ENCODE measurements at places on chromosomes 2 and 18. TPM values are rescaled to one million over a fixed set of nuclear protein-coding genes. Genes with fewer than 3 reads are reported as not detected.
A peak's percentile ranks its signal among the peaks of the same experiment; 100 is the strongest.

The LOXHD1 gene
- total RNA-seq = 2.1 TPM

The CBLN2 gene
- total RNA-seq = not detected

The ST6GAL2 gene
- total RNA-seq = 15.6 TPM

The AGAP1 gene
- total RNA-seq = 36.7 TPM

GRCh38 chr2:120785228-120785966 lies 49.7 kb downstream of the GLI2 start:
- H3K4me3 ChIP-seq = no peak overlapping the region
- no peaks in the 10 kb centered on the region for H3K27me3 ChIP-seq

- DNase-seq = no peak
- H3K4me3 ChIP-seq = no peak overlapping the region
- H3K4me1 ChIP-seq = no peaks in the 10 kb centered on the region
- no peaks in the 10 kb centered on the region for H3K27me3 ChIP-seq
- peak overlapping the region; percentile 81 for H3K27ac ChIP-seq
Observed at GRCh38 chr2:235860111-235860510, 308.1 kb downstream of the GBX2 start.

DNA sequence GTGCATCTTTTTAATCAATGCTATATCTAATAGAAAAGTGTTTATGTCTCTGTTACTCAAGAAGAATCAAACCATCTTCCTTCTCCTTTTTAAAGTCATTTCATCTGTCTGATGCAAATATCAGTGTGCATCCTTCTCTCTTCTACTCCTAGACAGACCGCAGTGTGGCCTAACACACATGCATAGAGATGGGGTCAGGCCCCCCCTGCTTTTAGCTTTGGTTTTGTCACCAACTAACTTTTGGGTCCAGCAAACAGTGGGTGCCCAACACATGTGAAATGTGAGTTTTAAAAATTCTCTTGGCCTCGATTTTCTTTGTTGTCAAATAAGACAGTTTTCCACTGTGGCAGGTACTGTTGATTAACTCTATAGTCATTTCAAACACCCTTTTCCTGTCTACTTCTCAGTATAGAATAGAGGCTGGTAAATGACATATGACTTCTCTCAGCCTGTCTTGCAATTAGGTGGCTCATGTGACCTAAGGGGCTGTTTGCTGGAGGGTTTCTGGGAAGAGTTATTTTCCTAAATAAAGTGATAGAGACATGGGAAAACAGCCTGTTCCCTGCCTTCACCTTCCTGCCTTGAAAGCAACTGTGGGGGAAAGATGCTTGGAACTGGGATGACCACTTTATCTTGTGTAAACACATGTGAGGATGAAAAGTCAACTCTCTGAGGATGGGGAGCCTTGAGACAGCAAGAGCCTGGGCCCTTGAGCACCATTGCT lies 65.7 kb upstream of the DARS1 start:
- no peak for DNase-seq
- H3K4me1 ChIP-seq = peaks cover 5% of the 10 kb centered on the region
- no peak overlapping the region for H3K27ac ChIP-seq

GRCh38 chr18:58046093-58046793 lies 2.2 kb downstream of the NEDD4L start:
- H3K36me3 ChIP-seq = no peaks in the 10 kb centered on the region
- H3K4me3 ChIP-seq = peak overlapping the region; percentile 90
- peaks cover 5% of the 10 kb centered on the region for H3K27me3 ChIP-seq
- peaks cover 8% of the 10 kb centered on the region for H3K4me1 ChIP-seq
- peak; percentile 71 for DNase-seq

DNA sequence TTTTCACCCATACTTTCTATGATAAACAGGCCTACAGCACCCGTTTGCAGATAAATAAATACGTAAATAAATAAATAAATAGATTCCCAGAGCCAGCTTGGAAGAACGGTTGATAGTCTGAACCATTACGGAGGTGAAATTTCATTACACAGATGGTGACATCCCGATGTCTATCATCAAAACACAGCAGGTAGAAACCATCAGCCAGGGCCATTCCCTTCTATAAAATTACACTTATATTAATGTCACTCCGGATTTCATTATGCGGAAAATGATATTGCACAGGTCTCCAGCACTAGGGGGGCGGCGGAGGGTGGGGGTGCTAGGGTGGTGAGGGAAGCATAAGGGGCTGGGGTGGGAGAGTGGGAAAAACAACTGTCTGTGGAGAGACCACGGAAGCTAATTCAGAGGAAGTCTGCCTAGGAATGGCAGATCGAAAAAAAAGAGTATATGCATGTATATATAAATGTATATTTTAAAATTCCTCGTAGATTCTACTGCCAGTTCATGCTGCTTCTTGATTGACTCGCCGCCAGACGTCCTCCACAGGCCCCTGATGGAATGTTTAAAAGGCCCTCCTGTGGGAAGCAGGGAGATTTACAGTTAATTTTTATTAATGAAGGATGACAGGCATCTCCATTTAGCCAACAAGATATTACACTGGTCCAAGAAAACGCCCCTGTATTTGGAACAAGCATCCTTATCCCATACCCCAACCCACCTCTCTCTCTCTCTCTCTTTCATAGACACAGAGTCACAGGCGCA lies 1906.0 kb upstream of the PIK3C3 start:
- no peaks in the 10 kb centered on the region for H3K4me1 ChIP-seq
- no peak for DNase-seq
- no peaks in the 10 kb centered on the region for H3K36me3 ChIP-seq
- H3K27ac ChIP-seq = no peak overlapping the region

- no peak overlapping the region for H3K27ac ChIP-seq
- no peaks in the 10 kb centered on the region for H3K27me3 ChIP-seq
- no peaks in the 10 kb centered on the region for H3K4me1 ChIP-seq
- no peak overlapping the region for H3K4me3 ChIP-seq
- no peak for DNase-seq
- H3K36me3 ChIP-seq = no peaks in the 10 kb centered on the region
Observed at GRCh38 chr2:121796239-121796638, 40.8 kb downstream of the TSN start.

- H3K4me3 ChIP-seq = no peak overlapping the region
- DNase-seq = peak; percentile 71
- no peaks in the 10 kb centered on the region for H3K4me1 ChIP-seq
- no peaks in the 10 kb centered on the region for H3K36me3 ChIP-seq
- H3K27ac ChIP-seq = no peak overlapping the region
Observed at GRCh38 chr2:28356095-28356911, 36.4 kb upstream of the FOSL2 start.

Data from endodermal cell (in vitro differentiated cells).